ENCODE measurements at places on chromosomes 5 and 9.

DNA sequence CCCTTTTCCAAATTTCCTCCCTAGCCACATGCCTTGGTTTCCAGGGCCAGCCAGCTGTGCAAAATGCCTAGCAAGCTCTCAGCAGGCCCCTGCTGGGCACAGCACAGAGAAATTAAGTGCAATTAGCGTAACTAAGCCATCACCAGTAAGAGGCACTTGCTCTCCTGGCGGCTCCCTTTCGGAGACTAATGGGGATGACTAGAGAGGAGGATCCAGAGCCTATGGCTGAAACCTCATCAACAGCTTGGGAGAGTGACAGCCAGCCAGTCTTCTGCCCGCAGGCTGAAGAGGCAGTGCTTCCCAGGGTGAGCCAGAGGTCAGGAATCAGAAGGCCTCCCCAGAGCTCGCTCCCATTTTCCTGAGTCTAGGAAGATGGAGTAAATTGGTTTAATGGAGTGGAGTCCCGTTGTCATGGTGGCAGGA is 108.4 kb downstream of the KCNIP1 start:
- DNase-seq: no peak

- no peak for DNase-seq
Measured at GRCh38 chr5:138351056-138351455, 1.4 kb upstream of the KDM3B start.

GRCh38 chr5:180990882-180991242 is 2.2 kb downstream of the BTNL3 start:
- DNase-seq: no peak

- no peak for DNase-seq
Measured at GRCh38 chr9:123354806-123355508, 1.0 kb upstream of the CRB2 start.

- DNase-seq: no peak
Measured at GRCh38 chr9:93826905-93827544, 128.1 kb downstream of the BARX1 start.

- DNase-seq: no peak
Measured at GRCh38 chr5:68217528-68217927, 2.0 kb downstream of the PIK3R1 start.

DNA sequence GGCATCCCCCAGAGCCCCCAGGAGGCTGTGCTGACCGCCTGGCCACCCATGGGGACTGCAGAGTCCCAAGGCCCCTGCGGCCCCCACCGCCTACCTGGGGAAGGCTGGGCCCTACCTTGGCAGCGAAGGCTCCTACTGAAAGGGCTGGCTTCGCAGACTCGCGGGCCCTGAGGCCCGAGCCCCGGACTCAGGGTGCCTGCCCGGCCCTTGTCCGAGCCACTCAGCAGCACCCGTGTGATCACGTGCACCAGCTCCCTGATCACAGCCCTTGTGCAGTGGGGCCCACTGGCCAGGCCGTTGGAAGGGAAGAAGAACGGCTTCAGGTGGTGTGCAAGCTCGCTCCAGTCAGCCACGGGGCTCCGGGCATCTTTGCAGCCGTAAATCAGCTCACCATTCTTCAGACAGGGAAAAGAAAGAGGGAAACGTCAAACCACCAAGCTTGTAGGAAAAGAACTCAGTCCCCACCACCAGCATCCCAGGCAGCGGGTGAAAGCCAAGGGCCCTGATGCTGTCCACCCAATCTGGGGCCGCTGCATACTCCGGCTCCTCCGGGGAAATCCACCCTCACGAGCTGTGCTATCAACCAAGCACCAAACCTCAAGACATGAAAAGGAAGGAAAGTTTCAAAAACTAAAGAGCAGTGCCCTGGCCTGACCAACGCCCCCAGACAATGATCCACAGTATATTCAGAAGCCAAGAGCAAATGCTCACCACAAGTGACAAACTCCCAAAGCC is 31.9 kb downstream of the IPPK start:
- no peak for DNase-seq
